ENCODE measurements at places on chromosomes 5 and 9.

DNA sequence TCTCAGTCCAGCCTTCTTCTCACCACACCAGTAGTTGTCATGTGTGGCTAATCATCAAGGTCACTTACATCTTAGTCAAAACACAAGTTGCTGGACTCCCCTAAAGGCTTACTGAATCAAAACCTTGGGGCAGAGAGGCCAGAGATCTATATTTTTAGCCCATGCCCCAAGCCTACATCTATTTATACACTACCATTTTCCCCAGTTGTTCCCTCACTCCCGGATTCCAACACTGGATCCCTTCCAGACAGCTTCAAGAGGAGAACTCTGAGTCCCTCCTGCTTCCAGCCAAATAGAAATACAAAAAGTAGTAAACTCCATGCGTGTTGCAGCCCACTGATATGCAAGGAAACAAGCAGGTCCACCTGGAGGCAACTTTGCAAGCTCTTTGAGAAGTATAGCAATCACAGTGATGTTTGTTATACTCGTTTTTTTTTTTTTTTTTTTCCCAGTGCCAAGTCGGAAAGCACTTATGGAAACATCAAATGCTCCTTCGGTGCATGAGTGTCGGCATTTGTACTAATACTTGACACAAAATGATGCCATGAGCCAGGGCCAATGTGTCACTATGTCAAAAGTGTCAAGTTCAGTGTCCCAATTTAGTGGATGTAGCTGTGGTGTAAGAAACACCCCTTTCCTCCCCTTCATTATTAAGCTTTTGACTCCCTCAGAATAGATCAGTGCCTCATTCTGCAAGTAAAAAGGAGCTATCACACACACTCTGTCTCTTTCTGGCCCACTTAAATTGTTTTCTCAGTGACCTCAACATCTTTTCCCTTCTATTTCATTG is 594.2 kb upstream of the SGCD start:
- no peak for DNase-seq

DNA sequence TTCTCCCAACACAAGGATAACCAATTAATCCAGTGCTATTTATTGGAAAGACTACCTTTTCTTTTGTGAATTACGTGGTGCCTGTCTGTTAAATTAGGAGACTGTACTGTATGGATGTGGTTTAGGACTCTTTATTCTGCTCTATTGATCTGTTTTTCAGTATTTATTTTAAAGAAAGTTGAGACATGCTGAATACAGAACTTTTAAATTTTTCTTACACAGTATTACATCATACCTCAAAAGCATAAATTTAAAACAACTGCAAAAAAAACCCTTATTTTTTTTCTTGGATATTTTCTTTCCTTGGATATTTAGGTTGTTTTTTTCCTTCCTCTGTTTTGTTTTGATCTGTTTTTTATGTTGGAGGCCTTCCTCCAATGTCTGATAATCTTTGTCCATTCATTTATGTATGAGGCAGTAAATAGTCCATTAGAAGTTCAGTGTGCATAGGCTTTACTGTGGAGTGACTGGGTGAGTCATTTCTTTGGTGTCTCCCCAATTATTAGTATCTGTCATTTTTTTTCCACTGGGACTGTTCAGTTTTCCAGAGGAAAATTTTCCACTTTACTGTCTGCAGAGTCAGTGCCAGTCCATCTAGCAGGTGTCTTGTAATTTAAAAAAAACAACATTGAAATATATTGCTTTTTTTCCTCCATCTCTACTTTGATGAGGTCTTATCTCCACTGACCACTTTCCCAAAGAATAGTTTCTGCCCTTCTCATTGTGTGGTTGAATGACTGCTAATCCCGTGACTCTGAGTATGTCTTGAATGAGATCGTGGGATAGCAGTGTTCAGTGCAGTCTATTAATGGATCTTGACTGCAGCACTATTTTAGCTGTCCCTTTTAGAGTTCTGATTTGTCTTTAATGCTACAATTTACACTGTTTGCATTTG is 15.2 kb downstream of the CYSTM1 start:
- no peak for DNase-seq

- DNase-seq: no peak
These were observed 30.9 kb downstream of the ZFR start for GRCh38 chr5:32413466-32414263.

GRCh38 chr5:113062869-113063508 is 86.4 kb downstream of the DCP2 start:
- no peak for DNase-seq

GRCh38 chr9:32558408-32558934 is 6.1 kb upstream of the TOPORS start:
- DNase-seq: no peak

Data from activated T-cell treated with anti-CD3 and anti-CD28 coated beads, Interleukin-2, amount 50 U/mL, for 24 hours (primary cell).